Stimulated activated CD8-positive, alpha-beta memory T cell treated with anti-CD3 and anti-CD28 coated beads, Interleukin-15, amount 100 ng/mL, for 4 hours (primary cell): ENCODE measurements at places on chromosomes 12 and 14.

DNA sequence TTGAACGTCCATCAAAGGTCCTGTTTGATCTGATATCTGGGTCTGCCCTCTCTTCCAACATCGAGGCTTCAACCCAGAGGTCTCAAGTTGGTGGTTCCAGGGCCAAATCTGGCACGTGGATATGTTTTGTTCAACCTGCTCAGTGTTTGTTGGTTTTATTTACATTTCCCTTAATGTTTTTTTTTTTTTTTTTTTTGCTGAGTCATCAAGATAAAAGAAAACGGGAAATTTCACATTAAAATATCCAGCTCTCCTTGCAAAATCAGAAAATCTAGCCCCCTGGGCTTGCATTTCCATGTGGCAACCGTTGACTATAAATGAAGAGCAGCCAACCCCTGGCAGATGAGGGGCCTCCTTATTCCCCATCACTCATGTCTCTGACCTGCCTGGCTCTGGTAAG is 765.6 kb upstream of the TBX3 start:
- DNase-seq: no peak

- no peak for DNase-seq
Observed at GRCh38 chr14:76131071-76131965, 20.4 kb upstream of the GPATCH2L start.

- DNase-seq: no peak
Observed at GRCh38 chr12:81949416-81949815, 190.3 kb upstream of the PPFIA2 start.

DNA sequence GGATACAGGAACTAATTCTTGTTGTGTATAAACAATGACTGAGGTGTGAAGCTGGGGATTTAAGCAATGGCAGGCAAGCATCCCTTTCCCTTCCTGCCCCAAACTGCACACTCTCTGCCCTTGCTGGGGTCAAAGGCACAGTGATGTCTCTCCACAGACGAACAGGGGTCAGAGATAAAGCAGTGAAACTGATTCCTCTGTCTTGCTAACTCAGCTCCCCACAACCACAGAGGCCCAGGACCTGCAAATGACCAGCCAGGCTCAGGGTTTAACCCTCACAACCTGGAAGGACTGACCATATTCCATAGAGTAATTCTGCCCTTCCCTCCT is 67.2 kb downstream of the CCDC88C start:
- no peak for DNase-seq

DNA sequence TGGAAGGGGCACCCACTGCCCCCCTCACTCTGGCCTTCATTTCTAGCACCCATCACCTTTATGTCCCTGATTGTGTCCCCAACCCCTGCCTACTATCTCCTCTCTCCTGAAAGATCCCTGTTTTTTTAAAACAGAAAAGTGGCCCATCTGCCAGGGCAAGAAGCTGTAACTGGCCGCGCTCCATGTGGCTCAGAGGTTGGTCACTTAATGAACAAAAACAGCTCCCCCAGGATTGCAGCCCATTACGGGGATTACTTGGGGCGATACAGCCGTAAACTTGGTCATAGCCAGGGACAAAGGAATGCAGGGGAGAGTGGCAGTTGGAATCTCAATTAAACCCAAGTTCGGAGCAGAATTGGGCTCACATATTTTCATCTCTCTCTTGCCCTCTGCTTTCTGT is 34.8 kb upstream of the VSX2 start:
- no peak for DNase-seq

DNA sequence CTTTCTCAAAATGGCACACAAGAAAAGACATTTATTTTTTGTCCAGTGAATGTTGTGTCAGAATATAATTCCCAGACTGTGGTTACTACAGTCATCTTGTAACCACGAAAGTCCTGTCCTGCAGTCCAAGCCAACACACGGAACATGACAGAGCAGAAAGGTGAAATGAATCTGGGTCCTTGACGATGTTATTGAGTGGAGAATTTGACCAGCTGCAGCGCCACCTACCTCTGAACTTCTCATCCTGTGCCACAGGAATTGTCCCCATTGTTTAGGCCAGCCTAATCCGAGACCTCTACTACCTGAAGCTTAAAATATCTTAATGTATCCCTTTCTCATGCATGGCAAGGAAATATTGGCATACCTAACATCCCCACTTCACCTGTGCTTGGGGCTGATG is 64.1 kb upstream of the OTX2 start:
- no peak for DNase-seq

DNA sequence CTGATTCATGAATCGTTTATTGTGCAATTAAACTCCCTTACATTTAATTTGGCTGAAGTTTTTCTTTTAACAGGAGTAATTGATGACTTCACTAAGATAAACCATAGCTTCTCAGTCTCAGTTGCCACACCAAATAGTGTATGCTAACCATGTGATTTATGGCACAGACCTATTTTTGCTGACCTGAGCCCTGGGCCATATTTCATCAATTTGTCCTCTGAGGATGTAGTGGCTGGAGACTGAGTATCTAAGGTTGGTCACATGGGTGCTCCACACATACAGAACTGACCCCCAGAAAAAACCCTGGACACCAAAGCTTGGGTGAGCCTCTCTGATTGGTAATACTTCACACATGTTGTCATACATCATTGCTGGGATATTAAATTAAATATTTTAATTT is 255.1 kb downstream of the NEDD1 start:
- no peak for DNase-seq

DNA sequence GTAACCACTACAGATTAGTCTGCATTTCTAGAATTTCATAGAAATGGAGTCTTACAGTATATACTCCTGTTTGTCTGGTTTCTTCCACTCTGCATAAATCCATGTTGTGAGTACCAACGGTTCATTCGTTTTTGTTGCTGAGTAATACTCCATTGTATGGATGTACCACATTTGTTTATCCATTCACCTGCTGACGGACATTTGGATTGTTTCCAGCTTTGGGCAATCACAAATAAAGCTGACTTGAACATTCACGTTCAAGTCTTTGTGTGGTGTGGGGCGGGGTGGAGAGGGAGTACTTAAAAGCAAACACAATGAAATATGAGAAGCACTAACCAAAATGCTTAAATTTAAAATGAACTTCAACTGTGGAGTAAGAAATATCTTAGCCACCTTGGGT is 7.1 kb downstream of the HECTD4 start:
- DNase-seq: no peak

- no peak for DNase-seq
Observed at GRCh38 chr14:61452452-61452851, 131.1 kb downstream of the PRKCH start.

GRCh38 chr14:25759256-25759655 is 709.3 kb upstream of the STXBP6 start:
- DNase-seq: no peak

GRCh38 chr12:25382311-25383106 is 131.8 kb upstream of the KRAS start:
- DNase-seq: no peak

DNA sequence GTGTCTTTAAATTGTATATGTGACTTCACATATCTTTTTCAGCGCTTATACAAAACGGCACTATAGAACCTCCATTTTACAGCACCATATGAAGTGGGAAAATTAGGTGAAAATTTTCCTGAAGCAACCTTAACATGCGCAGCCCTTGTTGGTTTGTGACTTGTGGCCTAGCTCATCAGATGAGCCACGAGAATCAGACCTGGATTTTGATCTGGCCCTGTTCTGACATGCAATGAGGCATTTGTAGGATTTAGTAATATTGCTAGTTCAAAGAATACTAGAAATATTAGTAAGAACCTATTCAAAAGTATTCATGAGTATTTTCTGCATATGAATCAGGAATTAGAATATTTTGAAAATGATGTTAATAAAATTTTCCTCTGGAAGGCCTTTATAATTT is 2.9 kb downstream of the CDKN1B start:
- DNase-seq: no peak

- DNase-seq: no peak
Observed at GRCh38 chr12:74170645-74171477, 366.8 kb upstream of the ATXN7L3B start.

GRCh38 chr14:56708704-56709103 is 101.6 kb downstream of the OTX2 start:
- no peak for DNase-seq

DNA sequence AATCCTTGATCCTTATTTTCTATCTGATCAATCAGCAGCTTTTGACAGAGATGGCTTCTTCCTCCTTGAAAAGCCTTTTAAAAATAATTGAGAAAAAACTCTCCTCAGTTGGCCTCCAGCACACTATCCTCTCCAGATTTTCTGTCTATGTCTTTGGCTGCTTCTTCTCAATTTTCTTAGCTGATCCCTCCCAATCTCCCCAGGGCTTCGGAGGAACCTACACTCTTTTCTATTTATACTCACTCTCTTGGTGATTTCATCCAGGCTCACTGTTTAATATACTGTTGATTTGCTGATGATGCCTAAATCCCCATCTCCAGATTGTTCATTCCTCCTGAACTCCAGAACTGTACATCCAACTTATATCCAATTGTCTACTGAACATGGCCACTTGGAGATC is 54.8 kb downstream of the RDH12 start:
- no peak for DNase-seq

- DNase-seq: no peak
Observed at GRCh38 chr12:75207338-75208083, 2.1 kb downstream of the KCNC2 start.

GRCh38 chr12:129826273-129826672 is 77.6 kb downstream of the TMEM132D start:
- DNase-seq: no peak

DNA sequence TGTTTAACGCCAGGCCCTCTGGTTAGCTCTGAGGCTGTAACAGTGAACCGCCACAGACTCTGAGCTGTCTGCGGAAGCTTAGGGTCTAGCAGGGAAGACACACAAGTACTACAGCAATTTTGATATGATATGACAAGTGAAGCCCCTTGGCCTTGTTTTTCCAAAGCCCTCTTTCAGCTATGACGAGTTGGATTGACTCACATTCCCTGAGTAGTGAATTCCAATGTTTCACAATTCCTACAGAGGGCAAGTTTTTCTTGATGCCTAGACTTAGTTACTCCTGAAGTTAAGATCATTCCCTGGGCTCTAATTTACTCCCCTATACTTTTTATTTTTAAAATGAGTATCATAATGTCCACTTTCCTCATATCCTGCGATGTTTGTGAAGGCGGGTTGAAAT is 53.3 kb upstream of the CISTR start:
- no peak for DNase-seq

GRCh38 chr12:112615196-112615595 is 176.4 kb upstream of the RPH3A start:
- DNase-seq: no peak

GRCh38 chr14:89394972-89395371 is 22.1 kb downstream of the FOXN3 start:
- DNase-seq: no peak

DNA sequence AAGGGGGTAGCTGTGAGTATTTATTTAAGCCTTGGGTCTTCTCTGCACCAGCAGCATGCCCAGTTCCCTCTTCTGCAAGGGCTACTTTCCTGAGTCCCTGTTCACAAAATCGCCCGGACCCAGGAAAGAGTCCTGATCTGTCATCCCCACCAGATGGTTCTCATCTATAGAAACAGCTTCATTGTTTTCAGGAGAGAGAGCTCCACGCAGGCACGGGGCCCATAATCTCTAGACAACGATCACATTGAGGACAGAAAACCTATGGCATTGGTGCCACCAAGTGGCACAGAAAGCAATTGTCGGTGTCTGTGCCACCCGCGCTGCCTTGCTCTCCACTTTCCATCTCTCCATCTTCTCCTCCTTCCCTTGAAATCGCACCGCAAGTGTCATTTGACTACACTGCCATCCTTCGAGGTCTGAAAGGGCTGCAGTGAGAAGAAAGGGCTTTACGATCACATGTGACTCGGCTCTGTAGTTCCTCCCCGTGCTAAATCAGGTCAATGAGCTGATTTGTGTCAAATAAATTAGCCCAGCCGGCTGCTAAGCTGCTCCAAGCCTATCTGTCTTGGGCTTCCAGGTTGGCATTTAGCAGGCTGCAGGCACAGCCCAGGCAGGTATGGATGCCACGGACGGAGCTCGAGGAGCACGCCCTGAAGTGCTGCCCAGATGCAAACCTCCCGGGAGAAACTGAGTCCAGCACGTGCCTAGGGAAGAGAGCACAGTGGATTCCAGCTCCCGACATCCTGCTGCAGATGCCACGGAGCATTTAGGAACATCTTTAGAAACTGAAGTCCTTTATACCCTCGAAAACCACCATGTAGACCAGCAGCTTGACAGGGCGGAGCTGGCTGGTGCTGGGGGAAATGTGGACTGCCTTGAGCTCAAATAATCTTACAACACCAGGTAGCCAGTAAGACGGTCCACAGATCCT is 28.8 kb downstream of the SPRING1 start:
- DNase-seq: no peak

- DNase-seq: no peak
Observed at GRCh38 chr14:61219673-61220072, 61.5 kb downstream of the TMEM30B start.

GRCh38 chr12:62844915-62845314 is 90.0 kb downstream of the PPM1H start:
- no peak for DNase-seq

DNA sequence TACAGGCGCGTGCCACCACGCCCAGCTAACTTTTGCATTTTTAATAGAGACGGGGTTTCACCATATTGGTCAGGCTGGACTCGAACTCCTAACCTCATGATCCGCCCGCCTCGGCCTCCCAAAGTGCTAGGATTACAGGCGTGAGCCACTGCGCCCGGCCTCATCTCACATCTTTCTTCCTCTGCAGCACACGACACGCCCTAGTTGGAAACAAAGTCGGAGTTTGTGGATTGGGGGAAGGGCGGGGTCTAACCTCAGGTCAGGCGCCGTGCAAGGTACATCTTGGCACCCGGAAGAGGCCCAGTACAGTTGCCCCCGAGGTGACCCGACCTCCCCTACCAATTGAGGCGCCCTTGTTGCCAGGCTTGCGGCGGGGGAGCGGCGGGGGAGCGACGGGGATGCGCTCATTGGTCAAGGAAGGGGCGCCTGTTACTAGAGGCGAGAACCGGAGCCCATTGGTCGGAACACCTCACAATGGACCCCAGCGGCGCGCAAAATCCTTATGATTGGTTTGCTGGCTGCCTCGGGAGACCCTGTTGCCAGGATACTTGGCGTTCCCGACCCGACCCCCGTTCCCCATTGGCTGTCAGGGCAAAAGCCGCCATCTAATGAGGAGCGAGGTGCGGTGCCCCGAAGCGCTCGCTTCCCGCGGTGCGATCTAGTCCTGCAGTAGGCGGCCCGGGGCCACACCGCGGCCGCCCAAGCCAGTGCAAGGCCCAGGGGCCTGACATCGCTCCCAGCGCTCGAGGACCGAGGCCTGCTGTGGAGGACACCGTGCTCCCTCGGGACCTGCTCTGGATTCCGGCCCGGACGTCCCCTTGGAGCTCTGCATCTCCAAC is at the start of gene REC8:
Gene REC8, plus strand, starts transcription at position 659 of the 839 bp plus-strand sequence. CDS start 473 bp downstream, outside the sequence.
- DNase-seq: peak; percentile 43

GRCh38 chr14:101789222-101789621 is 27.7 kb downstream of the PPP2R5C start:
- no peak for DNase-seq

DNA sequence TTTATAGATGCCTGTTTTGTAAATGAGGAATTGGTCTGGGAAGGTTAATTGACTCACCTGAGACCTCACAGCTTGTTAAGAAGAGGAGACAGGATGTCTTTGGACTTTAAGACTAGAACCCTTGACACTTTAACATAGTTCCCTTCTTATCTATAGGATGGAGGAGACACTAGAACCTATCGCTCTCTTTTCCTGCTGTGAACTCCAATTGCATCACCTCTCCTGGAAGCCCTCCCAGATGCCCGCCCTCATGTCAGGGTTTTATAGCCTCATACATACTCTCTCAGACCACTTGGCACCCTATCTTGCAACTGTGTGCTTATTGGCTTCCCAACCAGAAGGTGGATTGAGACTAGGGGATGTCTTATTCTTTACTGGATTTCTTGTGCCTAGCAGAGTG is 2.5 kb upstream of the CTDSP2 start:
- DNase-seq: no peak
